ENCODE measurements at places on chromosomes 12 and 14.

GRCh38 chr14:100872259-100873095, 31.0 kb downstream of the RTL1 start:
- DNase-seq = no peak

GRCh38 chr12:8665759-8666158, 3.1 kb upstream of the MFAP5 start:
- DNase-seq = no peak

DNA sequence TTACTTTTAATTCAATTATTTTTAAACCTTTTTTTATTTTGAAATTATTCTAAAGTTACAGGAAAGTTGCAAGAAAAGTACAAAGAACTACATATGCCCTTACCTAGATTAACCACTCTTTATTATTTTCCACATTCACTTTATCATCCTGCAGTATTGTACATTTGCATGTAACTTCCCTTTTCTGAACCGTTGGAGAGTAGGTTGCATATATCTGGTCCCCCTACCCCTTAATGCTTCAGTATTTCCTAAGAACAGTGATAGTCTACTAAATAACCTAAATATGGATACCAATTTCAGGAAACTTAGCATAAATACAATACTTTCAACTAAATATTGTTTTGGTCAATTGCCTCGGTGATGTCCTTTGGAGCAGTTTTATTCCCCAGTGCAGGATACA, 15.0 kb downstream of the G2E3 start:
- no peak for DNase-seq

DNA sequence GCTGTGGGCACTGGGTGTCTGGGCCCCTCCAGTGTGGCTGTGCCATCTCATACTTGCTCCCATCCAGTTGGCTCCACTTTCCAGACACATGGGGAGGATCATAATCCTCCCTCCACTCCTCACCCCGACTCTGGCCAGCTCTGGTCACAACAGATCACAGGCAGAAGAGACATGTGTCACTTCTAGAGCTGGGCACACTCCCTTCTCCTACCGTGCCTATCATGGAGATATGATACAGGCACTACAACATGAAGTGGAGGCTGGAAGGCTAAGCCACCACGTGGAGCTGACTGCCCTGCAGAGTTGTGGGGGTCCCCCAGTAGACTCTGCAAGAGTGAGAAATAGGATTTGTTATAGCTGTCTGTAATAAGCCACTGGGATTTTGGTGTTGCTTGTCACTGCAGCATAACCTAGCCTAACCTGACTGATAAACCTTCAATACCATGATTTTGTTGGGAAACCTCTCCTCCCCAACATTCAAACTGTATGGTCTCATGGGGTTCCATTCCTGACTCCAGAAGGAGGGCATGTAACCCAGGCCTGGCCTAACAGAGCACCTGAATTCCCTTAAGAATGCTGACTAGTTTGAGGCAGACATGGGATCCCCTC, 20.0 kb downstream of the NT5DC3 start:
- DNase-seq = no peak

GRCh38 chr12:2354151-2354991, 301.6 kb downstream of the CACNA1C start:
- DNase-seq = no peak

DNA sequence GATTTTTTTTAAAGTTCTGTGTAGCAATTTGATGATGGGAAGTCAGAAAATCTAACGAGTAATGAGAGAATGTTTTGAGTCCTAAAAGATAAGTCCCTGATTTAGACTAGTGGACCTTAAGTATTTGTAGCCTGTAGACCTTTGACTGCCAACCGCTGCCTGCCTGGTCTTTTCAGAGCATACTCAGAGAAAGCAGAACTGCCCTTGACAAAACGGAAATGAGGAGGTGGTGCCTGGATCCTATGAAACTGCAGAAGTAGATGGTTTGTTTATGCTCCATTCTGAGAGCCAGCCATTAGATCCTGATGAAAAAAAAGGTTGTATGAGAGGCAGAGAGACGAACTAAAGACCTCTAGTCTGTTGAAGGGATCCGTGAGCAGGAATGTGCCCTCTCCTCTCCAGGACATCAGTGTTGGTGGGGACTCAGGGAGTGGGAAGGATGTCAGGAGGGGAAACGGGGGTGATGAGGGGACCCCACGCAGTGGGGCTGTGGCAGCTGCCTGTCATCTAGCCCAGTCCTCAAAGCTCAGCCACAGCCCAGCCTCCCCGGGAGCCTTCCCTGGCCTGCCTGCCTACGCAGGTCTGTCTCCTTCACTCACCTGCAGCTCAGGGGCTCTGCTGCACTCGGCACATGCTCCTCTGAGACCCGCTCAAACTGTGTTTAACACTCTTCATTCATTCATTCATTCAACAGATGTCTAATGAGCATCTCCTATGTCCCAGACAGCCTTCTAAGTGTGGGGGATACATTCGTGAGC, 447.5 kb downstream of the AACS start:
- DNase-seq = no peak

GRCh38 chr14:23153851-23154796, 29.3 kb downstream of the SLC7A8 start:
- peak; percentile 86 for DNase-seq

GRCh38 chr12:119938049-119938667, 50.9 kb upstream of the BICDL1 start:
- peak; percentile 70 for DNase-seq

- no peak for DNase-seq
Measured at GRCh38 chr14:54132496-54132895, 175.9 kb upstream of the BMP4 start.

DNA sequence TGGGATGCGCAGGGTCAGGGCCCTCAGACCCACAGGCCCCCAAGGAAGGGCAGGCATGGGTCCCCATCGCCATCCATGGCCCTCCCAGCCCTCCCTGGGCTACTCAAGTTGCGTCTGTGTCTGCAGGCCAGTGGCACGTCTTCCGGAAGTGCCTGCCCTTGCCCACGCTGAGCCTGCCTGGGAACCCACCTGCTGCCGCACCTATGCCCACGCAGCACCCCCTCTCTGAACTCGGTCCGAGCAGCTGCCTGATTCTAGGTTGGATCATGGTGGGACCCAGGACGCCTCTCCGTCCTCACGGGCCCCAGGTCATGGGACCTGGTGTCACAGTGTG, 182.8 kb downstream of the ADGRD1 start:
- no peak for DNase-seq

GRCh38 chr12:106157802-106158201, 19.0 kb upstream of the NUAK1 start:
- DNase-seq = no peak

DNA sequence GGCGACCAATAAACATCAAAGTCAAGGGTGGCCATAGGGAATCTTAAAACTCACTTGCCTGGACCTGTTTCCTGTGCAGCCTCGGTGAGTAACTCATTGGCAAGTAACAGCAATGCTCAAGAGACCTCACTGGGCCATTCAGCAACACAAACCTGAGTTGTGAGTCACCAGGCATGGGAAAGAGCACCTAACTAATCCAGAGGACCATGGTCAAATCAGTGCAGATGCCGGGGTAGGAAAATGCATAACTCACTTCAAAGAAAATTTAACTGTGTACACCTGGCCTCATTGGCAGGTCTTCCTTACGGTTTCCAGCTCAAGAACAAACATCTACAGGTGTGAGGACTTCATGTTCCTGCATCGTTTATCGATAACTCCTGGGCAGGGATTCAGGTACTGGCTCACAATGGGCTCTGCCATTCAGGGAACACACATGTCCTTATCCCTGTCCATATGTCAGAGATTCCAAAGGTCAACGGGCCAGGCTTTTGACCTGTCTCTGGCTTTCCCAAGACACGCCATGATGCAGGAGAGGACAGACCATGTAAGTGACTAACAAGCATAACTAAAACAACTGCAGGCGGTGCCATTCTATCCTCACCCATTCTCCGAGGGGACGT, 211.8 kb downstream of the ANO2 start:
- peak; percentile 20 for DNase-seq

- no peak for DNase-seq
Measured at GRCh38 chr14:63986789-63987533, 134.2 kb downstream of the SYNE2 start.

DNA sequence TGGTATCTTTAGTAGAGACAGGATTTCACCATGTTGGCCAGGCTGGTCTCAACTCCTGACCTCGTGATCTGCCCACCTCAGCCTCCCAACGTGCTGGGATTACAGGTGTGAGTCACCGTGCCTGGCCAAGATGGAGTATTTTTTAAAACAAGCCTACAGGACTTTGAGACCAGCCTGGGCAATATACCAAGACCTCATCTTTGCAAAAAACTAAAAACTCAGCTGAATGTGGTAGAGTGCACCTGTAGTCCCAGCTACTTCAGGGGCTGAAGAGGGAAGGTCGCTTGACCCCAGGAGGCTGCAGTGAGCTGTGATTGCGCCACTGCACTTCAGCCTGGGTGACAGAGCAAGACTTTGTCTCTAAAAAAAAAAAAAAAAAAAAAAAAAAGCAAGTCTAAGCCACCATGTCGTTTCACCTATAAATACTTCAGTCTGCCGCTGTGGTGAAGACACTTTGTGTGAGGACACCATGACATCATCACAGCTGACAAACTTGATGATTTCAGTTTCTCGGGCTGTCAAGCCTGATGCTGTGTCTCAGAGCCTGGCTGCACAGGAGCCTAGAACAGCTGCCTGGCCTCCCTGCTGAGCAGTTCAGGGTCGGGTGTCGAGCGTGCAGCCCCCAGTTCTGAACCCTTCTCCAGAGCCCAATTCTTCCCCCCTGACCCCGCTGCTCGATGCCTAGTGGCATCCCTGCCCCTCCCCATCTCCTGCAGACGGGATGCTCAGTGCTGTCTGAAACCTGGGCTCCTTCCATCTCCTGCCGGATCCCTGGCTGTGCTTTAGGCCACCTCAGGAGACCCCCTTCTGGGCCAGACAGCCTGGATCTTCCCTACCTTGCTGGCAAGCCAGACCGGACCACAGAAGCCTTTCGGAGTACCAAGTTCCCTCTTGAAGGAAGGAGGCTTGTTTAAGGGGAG, 119.2 kb upstream of the EVL start:
- DNase-seq = no peak

DNA sequence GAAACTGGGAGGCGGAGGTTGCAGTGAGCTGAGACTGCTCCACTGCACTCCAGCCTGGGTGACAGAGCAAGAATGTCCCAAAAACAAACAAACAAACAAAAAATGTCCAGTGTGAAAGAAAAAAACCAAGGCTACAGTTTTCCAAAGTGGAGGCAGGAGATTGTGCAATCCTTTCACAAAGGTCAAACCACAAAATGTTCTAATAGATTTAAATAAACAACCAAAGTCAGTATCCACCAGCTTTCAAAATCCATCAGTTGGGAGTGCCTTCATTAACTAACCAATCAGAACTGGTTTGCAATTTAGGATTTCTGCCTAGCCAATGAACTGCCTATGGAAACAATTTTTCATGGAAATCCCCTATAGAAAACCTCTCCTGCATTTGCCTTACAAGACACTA, 52.3 kb upstream of the TRIM9 start:
- DNase-seq = no peak

DNA sequence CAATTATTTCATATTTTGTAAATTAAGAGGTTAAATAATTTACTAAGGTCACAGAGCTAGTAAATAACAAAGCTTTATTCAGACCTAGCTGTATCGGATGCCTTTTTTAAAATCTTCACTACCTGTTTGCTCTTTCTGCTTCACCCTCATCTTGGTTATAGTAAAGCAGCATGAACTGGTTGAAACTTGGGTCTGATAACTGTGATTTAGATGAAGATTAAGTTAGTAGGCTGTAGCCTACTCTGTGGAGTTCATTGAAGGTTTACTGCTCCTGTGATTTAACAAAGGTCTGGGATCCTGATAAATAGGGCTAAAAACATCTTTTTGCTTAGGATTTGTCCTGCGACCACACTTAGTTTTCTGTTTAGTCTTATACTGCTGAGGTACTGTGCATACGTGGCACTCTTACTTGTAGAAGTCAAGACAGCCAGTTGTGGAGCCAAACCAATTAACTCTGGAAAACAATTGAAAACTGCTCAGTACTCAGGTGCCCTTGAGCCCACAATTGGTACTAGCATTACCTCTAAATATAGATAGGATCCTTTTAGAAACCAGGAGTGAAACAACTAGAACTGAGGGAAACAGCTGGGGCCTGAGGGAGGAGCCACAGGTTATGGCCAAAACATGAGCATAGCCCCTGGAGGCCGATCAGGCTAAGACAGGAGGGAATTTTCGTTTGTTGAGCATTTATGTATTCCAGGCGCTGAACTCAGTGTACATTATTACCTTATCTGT, 2.3 kb downstream of the SPATS2 start:
- peak; percentile 49 for DNase-seq

- peak; percentile 85 for DNase-seq
Measured at GRCh38 chr12:111404362-111405148, 1.2 kb upstream of the SH2B3 start.

- no peak for DNase-seq
Measured at GRCh38 chr14:51107801-51108200, 12.9 kb upstream of the TRIM9 start.

DNA sequence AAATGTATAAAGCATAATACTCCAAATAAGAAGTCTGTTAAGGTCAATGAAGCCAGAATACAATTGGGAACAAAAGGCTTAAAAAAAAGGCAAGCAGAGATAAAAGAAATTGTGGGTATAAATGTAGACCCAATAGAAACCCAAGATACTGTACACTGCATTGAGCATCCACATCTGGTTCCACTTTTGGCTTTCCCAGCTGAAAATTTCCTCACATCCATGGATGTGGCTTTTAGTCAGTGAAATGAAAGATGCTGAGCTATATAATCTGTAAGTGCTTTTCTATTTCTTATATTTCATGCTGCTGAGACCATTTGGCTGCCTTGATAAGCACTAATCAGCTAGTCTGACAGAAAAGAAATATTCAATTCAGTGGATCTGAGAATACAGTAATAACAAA, 83.5 kb downstream of the PTPRR start:
- no peak for DNase-seq

GRCh38 chr12:107670999-107671643, 14.5 kb upstream of the PWP1 start:
- peak; percentile 86 for DNase-seq

DNA sequence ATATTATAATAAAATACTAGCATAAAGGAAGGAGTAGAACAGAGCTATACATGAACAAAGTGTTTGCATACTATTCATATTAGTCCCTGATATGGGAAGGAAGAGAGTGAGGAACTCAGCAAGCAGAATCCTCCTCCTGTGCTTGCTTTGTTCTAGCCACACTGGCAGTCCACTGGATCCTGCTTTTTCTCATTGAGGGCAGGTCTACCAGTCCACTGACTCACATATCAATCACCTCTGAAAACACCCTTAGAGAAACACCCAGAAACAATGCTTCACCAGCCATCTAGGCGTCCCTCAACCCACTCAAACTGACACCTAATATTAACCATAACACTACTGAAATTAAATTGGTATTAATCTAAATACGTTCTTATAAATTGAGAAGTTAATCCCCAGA, 1861.7 kb upstream of the SEL1L start:
- no peak for DNase-seq

- no peak for DNase-seq
Measured at GRCh38 chr14:56891226-56891625, 80.9 kb upstream of the OTX2 start.
